ENCODE measurements at places on chromosomes 4 and X.

DNA sequence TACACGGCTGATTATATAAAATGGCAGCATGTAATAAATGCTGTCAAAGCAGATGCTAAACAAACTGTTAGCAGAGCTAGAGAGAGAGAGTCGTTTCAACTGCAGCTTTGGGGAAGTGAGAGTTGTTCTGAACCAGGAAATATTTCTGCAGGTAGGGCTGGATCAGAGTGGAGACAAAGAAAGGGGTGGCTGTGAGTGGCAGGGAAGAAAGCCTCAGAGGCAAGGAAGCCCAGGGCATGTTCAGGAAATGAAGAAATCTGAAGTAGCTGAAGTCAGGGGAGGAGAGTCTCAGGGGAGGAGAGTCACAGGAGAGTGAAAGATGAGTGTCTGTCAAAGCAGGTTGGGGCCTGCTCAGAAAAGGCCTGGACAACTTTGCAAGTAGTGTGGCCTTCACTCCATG, 48.4 kb upstream of the RPS6KA3 start:
- DNase-seq = no peak

- no peak for DNase-seq
Observed at GRCh38 chrX:123906557-123907316, 46.9 kb downstream of the XIAP start.

DNA sequence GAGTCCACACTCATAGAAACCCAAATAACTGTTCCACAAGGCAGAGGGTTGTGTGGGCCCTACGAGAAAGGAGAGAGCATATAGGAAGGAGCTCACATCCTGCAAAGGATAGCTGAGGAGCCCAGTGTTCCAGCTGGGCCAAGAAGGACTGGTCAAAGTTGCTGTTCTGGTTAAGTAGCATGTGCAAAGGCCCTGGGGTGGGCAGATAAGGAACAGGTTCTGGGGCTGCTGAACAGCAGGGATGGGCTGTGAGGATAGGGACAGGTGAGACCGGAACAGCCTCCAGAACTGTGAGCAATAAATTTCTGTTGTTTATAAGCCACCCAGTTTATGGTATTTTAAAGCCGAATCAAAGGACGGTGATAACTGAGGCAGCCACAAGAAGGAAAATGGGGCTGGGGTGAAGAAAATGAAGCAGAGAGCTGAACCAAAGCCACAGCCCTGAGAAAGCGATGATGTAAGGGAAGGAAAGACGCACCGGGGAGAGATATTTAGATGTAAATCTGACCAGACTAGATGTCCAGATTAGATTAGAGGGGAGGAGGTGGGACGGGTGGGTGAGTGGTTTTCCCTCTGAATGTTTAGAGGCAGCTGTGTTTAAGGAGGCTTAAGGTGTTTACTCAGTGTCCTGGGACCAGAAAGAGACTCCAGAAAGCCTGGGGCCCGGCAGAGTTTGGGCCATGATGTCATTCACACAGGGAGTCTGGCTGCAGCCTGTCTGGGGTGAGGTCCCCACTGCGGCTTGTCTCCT, 180.8 kb upstream of the BCOR start:
- DNase-seq = no peak

GRCh38 chr4:20255823-20256222, 4.1 kb downstream of the SLIT2 start:
- DNase-seq = no peak

- DNase-seq = no peak
Observed at GRCh38 chr4:147658501-147658900, 25.5 kb downstream of the PRMT9 start.

DNA sequence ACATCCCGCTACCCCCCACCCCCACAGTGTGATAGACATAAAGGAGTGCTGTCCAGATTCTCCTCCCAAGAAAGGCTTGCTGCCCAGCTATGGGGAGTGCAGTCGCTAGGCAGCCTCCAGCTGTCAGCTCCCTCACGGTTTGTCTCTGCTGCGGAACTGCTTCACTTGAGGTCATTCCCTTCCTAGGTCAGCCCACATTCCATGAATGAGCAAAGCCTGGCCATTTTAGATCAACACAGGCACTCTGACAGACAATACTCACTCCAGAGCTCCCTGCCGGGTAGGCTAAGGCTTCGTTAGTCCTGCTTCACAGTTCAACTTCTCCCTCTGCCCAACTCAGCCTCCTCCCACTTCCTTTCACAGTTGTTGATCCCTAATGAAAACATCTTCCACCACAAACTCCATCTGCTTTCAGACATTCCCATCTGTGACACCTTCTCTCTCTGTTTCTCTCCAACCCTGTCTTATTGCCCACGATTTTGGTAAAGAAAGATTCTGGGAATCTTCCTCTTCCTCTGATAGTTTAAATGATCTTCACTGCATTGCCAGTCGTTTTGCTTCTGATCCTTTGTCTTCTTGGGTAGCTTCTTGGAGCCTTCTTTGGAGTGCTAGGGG, 318.9 kb upstream of the F9 start:
- DNase-seq = no peak

- DNase-seq = no peak
Observed at GRCh38 chrX:118420462-118420861, 74.6 kb downstream of the WDR44 start.

- DNase-seq = no peak
Observed at GRCh38 chrX:13868591-13868990, 51.7 kb upstream of the GPM6B start.

- DNase-seq = no peak
Observed at GRCh38 chr4:152417673-152418072, 118.2 kb downstream of the FBXW7 start.

- no peak for DNase-seq
Observed at GRCh38 chr4:181792641-181793040, 450.6 kb upstream of the TENM3 start.

- DNase-seq = no peak
Observed at GRCh38 chrX:25596921-25597320, 541.2 kb upstream of the MAGEB18 start.

- DNase-seq = no peak
Observed at GRCh38 chr4:101114936-101115372, 232.4 kb downstream of the PPP3CA start.

DNA sequence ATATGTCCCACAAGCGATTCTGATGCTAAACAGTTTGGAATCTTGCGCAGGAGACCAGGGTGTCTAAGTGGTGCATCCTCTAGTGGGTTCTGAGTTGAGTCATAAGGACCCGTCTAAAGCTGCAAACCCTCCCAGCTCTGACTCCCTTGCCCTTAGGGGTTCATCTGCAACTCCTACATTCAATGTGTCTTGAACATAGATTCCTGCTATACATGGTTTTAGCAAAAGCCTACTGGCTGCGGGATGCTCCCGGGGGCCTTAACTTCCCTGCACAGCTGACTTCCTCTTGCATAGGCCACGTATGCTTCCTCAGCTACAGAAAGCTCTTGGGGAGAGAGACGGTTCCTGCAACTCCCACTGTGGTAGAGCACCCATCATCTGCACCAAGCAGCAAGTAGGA, 236.7 kb downstream of the EVC2 start:
- DNase-seq = no peak

Measured in tibial nerve (tissue), 4 donors.